ENCODE measurements at places on chromosomes 1 and 21.

DNA sequence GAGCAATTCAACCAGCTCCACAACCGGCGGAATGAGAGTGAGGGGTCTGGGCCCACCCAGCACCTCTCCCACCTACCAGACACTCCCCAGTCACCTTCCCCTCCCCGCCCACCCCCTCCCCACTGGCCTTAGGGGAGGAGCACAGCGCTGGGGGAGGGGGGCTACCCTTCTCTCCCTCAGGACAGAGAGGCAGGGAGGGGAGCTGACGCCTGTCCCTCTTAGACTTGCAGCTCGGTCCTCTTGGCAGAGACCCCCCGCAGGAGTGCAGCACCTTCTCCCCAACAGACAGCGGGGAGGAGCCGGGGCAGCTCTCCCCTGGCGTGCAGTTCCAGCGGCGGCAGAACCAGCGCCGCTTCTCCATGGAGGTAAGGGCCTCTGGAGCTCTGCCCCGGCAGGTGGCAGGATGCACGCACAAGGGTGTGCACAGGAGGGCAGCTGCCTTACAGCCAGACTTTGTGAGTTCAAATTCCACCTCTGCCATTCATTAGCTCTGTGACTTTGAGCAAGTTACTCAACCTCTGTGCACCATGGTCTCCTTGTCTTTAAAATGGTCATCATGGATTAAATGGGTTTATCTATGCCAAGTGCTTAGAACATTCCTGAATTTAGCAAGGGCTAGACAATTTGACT lies 18.9 kb downstream of the CDK18 start:
- DNase-seq = no peak

GRCh38 chr1:169005776-169006175 lies 100.7 kb upstream of the ATP1B1 start:
- no peak for DNase-seq

DNA sequence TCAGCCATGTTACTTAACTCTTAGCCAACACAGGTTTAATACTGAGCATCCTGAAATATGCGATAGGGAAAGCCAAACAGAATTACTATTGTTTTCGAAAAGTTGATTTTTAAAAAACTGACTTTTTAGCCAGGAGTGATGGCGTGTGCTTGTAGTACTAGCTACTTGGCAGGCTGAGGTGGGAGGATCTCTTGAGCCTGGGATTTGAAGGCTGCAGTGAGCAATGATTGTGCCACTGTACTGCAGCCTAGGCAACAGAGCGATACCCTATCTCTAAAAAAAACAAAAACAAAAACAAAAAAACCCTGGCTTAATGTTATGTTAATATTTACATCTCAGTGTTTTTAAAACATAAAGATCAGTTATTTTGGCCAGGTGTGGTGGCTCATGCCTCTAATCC lies 16.7 kb downstream of the NMNAT1 start:
- DNase-seq = no peak

- DNase-seq = no peak
These were observed 27.8 kb upstream of the LRRC38 start for GRCh38 chr1:13541435-13542215.

DNA sequence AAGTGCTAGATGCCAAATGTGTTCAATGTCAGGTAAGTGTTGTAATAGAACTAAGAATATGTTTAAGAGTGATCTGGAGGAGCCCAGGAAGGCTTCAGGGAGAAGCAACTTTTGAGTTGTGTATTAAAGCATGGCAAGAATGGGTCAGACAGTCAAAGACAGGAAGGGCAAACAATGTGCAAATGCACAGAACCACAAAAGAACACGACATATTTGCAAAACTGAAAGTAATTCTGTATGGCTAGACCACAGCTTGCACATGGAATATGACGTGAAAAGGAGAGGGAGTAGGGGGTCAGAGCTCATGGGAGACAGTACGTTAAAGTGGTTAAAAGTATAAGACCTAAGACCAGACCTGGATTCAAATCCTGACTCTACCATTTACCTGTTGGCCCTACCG lies 7.1 kb upstream of the SORT1 start:
- peak; percentile 13 for DNase-seq
